ENCODE measurements at places on chromosomes 7 and 10.

GRCh38 chr10:132663666-132664365, 122.1 kb downstream of the NKX6-2 start:
- no peak for DNase-seq
- no peak overlapping the region for H3K4me3 ChIP-seq
- no peak overlapping the region for H3K27ac ChIP-seq
- H3K36me3 ChIP-seq, result no peaks in the 10 kb centered on the region
- H3K4me1 ChIP-seq, result peaks cover 4% of the 10 kb centered on the region
- H3K27me3 ChIP-seq, result no peaks in the 10 kb centered on the region

DNA sequence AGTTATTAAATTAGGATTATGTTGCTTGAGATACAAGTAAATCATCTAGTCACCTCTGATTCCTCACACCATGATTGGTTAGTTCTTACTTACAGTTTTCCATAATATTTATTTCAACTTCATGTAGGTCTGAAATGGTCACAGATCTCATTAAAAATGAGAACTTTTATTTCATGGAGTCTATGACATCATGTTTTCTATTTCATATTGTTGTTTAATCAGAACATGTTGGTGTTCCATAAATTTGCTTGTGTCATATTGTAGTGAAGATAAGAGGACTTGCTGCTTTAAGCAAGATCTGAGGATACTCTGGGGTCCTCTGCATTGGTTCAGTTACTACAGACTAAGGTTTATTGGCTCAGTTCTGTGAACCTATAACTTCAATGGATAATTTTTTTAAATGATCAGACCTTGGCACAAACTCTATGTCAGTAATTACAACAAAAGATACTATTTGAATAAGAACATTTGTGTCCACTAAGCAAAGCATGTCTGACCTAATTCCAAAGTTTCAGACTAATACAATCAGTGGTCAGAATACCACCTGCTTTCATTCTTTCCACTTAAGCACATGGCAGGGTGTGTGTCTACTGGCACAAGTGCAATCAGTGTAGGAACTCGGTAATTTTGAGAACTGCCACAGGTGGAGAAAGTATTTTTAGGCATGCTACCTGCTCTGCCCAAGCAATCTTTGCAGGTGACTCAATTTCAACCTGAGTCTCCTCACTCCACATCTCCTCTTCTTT, 68.5 kb downstream of the CCDC71L start:
- H3K27me3 ChIP-seq, result no peaks in the 10 kb centered on the region
- H3K27ac ChIP-seq, result no peak overlapping the region
- no peaks in the 10 kb centered on the region for H3K36me3 ChIP-seq
- no peak overlapping the region for H3K4me3 ChIP-seq
- H3K4me1 ChIP-seq, result no peaks in the 10 kb centered on the region
- no peak for DNase-seq

GRCh38 chr7:80294346-80294745, 159.7 kb downstream of the GNAI1 start:
- H3K27ac ChIP-seq, result no peak overlapping the region
- DNase-seq, result no peak
- no peaks in the 10 kb centered on the region for H3K36me3 ChIP-seq
- no peak overlapping the region for H3K4me3 ChIP-seq
- no peaks in the 10 kb centered on the region for H3K27me3 ChIP-seq

DNA sequence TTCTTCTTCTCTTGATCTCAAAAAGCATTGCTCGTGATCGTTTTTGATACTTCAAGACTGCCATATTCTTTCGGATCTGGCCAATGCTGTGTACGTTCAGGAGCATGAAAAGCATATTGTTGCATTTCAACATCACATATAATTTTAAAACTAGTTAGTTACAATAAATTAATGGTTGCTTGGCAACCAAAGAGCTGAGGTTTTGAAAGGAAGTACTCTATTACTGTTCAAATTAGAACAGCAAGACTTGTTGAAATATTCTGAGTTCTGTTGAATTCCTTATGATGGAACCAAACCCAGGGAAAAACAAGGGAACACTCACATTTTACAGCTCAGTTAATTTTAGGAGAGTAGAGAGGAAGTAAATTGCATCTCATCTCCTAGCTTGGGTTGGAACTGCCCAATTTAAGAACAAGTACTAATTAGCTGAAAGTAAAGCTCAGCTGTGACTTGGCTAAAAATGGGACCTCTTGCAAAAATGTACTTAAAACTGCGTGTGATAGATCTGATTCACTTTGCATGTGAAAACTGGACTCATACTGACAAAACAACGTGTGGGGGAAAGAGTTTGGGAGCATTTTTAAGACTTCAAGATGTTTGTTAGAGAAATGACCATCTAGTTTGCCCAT, 21.2 kb downstream of the OR9A2 start:
- DNase-seq, result no peak
- H3K4me3 ChIP-seq, result no peak overlapping the region
- H3K4me1 ChIP-seq, result no peaks in the 10 kb centered on the region
- no peaks in the 10 kb centered on the region for H3K27me3 ChIP-seq

- H3K27me3 ChIP-seq, result no peaks in the 10 kb centered on the region
- no peaks in the 10 kb centered on the region for H3K36me3 ChIP-seq
- H3K4me3 ChIP-seq, result peak overlapping the region; percentile 69
- DNase-seq, result peak; percentile 24
These were observed 623 bp downstream of the TYSND1 start for GRCh38 chr10:70145666-70146488.

- no peaks in the 10 kb centered on the region for H3K4me1 ChIP-seq
- H3K27ac ChIP-seq, result no peak overlapping the region
- no peak overlapping the region for H3K4me3 ChIP-seq
- H3K27me3 ChIP-seq, result no peaks in the 10 kb centered on the region
- no peaks in the 10 kb centered on the region for H3K36me3 ChIP-seq
These were observed 17.8 kb downstream of the CH25H start for GRCh38 chr10:89189211-89189734.

DNA sequence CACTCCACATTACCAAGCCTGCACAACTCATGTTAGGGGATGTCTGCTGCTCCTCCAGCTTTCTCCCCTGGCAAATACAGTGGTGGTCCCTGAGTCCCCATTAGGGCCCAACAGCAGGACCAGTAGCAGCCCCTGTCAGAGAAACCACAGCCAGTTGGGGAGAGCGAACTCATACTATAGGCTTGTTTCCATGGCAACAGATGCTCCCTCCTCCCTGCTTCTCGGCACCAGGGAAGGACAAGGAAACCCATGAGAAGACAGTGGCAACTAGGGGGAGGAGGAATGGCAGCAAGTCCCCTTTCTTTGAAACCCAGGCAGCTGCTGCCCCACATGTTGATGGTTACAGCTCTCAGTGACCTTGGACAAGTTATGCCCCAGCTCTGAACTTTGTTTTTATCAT, 326.4 kb downstream of the KCNMA1 start:
- no peak overlapping the region for H3K27ac ChIP-seq
- no peaks in the 10 kb centered on the region for H3K27me3 ChIP-seq
- DNase-seq, result no peak
- H3K4me1 ChIP-seq, result peaks cover 2% of the 10 kb centered on the region

DNA sequence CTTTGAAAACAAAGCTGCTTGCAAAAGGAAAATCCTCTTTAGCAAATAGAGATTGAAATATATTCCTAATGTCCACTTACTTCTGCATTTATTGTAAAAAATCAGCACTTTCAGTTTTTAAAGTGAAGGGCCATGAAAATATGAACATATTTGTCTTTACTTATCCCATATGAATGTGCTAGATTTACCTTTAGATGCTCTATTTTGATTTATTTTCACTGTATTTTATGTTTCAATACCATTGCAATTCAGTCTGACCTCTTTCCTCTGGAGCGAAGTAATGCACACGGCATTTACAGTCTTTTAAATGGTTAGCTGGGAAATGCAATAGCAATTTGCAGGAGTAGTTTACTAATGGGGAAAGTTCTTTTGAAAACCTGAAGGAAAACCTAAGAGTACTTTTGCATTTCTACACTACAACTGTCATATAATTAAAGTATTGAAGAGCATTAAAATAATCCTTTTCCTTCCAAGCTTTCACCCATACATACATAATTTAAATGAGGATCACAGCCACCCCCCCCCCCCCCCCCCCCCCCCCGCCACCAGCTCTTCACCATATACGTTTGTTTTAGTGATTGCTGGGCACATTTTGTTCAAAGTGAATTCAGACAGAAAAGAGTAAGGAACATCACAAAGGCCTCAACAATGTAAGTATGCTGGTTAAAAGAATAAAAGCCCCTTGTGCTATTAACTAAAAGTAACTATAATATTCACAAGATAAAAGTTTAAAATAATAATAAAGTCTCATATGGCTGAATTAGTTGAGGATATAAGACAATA, 3.5 kb downstream of the SKIDA1 start:
- no peak overlapping the region for H3K4me3 ChIP-seq
- no peak overlapping the region for H3K27ac ChIP-seq
- H3K36me3 ChIP-seq, result no peaks in the 10 kb centered on the region
- no peaks in the 10 kb centered on the region for H3K27me3 ChIP-seq
- no peaks in the 10 kb centered on the region for H3K4me1 ChIP-seq

DNA sequence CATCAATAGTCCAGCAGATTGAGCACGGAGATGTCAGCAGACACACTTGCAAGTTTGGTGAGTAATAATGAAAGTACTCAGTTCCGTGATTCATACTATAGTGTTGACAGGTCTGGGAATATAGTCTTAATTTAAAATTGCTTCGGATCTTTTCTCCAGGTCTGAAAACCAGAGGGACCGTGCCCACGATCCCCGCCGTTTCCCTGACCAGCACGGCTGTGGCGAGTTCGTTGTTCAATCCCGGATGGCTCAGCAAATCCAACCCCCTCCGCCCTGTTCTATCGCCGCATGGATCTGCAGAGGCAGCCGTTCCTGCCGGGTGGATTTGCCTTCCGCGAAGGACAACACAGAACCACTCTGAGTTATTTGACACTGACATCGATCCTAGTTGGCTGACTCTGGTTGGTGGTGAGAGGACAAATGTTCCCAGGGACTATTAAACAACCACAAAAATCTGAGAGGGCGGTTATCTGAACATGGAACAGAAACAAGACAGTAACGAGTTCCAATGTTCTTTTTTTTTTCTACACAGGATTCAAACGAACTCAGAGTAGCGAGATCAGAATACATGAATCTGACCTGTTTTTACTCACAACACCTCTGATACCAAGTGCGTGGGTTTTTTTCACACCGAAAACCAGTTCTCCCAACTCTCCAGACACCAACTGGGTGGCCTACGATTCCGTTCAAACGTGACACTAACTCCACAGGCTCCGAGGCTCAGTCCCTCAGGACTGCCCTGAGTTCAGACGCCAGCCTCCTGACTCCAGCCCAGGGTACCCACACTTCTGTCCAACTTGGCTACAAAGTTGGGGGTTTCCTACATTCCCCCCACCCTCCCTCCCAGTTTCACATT, 52.7 kb downstream of the RBM17 start:
- DNase-seq, result peak; percentile 42
- no peaks in the 10 kb centered on the region for H3K36me3 ChIP-seq
- no peaks in the 10 kb centered on the region for H3K27me3 ChIP-seq
- peak overlapping the region; percentile 7 for H3K4me3 ChIP-seq

- DNase-seq, result no peak
- no peaks in the 10 kb centered on the region for H3K4me1 ChIP-seq
- H3K36me3 ChIP-seq, result no peaks in the 10 kb centered on the region
- H3K4me3 ChIP-seq, result no peak overlapping the region
- H3K27me3 ChIP-seq, result no peaks in the 10 kb centered on the region
These were observed 8.2 kb upstream of the PHYH start for GRCh38 chr10:13308096-13308495.

DNA sequence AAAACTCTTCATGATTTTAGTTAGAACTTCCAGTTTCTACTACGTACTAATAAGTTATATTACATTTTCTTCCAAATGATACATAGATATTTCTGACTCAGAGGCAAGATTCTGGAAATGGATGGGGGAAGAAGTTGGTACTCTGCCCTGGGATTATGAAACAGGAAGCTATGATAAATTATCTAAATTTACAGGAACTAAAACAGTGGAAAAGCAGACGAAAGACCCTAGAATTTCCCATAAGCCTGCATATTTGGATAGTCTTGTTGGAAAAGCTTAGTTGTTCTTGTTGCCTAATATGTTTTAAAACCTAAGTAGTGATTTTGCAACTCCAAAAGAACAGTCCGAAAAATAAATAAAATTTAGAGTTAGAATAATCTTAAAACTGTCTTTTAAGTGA, 21.8 kb downstream of the CFAP69 start:
- H3K36me3 ChIP-seq, result no peaks in the 10 kb centered on the region
- H3K4me3 ChIP-seq, result no peak overlapping the region
- no peaks in the 10 kb centered on the region for H3K27me3 ChIP-seq

- no peak overlapping the region for H3K27ac ChIP-seq
- no peaks in the 10 kb centered on the region for H3K4me1 ChIP-seq
- no peaks in the 10 kb centered on the region for H3K36me3 ChIP-seq
- no peak overlapping the region for H3K4me3 ChIP-seq
- no peak for DNase-seq
- H3K27me3 ChIP-seq, result no peaks in the 10 kb centered on the region
These were observed 279.4 kb upstream of the LYZL1 start for GRCh38 chr10:29009464-29009863.

DNA sequence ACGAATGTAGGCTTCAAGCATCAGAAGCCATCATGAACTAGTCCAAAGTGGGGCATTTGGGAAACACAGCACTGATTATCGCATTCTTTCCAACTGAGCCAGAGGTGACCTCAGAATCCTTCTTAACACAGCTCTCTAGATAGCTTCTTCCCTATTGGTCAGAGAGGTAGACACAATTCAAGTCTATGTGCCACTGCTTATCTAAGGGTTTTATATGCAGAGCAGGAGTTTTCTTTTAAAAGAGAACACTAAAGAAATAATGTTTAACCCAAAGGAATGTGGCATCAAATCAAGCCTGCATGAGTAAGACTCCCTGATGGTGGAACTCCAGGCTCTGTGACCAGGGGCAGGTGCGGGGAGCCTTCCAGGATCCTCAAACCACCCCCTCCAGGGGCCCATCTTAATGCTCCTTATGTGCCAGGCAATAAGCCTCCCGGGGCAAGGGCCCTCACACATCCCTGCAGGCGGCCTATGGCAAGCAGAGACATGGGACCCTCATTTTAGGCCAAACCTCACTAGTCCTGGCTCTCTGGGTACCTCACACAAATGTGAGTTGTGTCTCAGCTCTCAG, 13.8 kb downstream of the HSPA12A start:
- H3K4me1 ChIP-seq, result no peaks in the 10 kb centered on the region
- no peak overlapping the region for H3K4me3 ChIP-seq
- no peaks in the 10 kb centered on the region for H3K27me3 ChIP-seq
- DNase-seq, result no peak

DNA sequence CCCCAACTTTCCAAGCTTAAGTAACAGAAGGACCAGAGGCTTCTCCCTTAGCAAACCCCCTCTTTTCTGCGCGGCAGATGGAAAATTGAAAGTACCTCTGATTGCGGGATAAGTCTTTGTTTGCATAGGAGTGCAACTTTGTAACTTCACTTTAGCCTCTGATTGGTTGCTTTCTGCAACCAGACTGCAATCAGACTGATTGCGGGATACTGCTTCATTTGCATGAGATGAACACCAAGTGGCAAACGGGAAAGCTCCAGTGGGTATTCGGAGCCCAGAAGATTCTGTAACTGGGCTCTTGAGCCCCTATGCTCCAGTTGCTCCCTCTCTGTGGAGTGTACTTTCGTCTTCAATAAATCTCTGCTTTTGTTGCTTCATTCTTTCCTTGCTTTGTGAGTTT, 260.6 kb downstream of the BAMBI start:
- DNase-seq, result no peak
- H3K4me1 ChIP-seq, result no peaks in the 10 kb centered on the region
- H3K4me3 ChIP-seq, result no peak overlapping the region
- no peak overlapping the region for H3K27ac ChIP-seq

GRCh38 chr7:127900732-127901685, 130.2 kb downstream of the LRRC4 start:
- peaks cover 3% of the 10 kb centered on the region for H3K4me1 ChIP-seq
- no peak overlapping the region for H3K4me3 ChIP-seq
- H3K27me3 ChIP-seq, result no peaks in the 10 kb centered on the region
- no peak overlapping the region for H3K27ac ChIP-seq
- H3K36me3 ChIP-seq, result no peaks in the 10 kb centered on the region

GRCh38 chr10:4626919-4627318, 199.1 kb upstream of the AKR1E2 start:
- H3K27ac ChIP-seq, result no peak overlapping the region
- no peak overlapping the region for H3K4me3 ChIP-seq
- no peaks in the 10 kb centered on the region for H3K4me1 ChIP-seq
- no peak for DNase-seq

Measured in prostate gland (tissue), 2 donors.